ENCODE measurements at places on chromosomes 11 and 22.

GRCh38 chr22:21587803-21588611 lies 20.5 kb downstream of the UBE2L3 start:
- DNase-seq, result peak; percentile 38

DNA sequence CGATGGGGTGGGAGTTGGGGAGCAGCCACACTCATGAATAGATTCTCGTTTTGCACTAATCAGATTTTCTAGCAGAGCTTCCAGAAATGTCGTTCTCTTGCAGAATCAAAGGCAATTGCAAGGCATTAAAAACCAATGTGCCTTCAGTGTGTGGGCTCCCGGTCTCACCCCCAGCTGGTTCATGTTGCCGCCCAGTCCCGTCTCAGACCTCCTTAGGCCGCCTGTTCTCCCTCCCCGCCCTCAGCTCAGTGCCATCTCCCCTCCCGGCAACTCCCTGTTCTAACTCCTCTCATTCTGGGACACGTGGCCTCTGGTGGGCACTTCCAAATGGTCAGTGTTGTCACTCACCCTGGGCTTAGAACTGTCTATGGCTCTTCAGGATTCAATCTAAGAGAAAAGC lies 42.5 kb upstream of the SMIM38 start:
- no peak for DNase-seq

DNA sequence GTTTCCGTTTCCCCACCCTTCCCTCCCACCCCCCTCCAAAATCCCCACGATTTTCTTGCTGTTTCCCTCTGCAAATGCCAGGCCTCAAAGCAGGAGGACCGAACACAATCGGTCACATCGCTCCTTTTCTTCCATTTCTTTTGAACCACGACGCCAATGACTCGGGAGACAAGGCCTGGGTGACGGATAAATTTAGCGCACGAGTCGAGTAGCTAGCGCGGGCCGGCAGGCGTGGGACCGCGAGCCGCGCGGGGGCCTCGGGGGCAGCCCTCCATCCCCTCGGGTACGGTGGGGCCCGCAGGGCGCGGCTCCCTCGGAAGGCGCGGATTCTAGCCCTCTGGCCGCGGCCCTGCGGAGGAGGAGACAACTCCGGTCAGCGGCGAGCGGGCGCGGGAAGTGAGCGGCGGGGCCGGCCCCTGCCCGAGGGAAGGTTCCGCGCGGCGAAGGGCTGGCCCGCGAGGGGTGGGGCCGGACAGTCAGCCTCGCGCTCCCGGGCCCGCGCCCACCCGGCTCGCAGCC lies 414 bp downstream of the JOSD1 start:
- DNase-seq, result no peak

DNA sequence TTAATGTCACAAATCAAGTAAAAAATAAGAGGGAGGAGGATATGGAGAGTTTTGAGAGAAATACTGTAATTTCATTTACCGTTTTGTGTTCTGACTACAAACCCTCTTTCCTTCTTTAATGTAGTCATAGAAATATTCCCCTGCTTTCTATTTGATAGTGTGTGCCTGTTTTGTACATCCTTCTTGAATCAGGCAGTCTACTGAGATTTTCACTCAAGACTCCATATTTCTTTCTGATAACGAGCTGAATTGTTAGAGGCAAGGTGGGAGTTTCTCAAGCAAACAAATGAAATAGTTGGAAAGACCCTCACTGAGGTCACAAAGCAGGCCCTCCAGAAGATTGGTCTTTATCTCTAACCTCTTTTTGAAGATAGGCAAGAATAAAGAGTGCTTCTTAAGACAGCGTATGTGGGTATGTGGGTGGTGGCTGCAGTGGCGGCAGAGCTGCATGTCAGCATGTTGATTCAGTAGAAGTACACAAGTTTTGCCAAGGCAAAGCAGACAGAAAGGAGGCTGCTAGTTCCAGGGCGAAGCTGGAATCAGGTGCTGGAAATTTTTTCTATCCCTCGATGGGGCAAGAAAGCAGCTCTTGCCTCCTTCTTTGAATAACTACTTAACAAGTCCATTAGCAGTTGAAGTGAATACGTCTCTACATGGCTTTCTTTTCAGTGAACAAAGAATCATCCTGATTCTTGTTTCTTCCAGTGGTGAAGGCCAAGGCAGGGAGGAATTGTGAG lies 164.2 kb downstream of the FAM76B start:
- no peak for DNase-seq

DNA sequence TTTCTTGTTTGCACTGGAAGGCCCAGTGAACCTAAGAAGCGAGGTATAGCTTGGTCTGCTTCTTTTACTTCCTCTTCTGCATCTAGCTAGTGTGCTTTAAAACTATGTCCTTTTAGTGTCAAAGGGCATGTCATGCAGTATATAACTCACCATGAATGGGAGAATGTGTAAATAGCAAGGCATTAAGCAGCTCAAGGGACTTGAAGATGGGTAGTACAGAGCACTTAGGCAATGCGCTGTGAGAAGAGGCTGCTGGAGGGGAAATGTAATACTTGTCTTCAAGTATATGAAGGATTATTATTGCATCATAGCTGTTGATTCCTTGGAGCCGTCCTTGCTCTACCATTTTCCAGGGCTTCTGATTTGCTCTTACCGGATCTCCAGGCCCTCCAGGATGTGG lies 7.6 kb downstream of the MAML2 start:
- DNase-seq, result no peak

- no peak for DNase-seq
Measured at GRCh38 chr22:21030621-21031544, 1.5 kb downstream of the SLC7A4 start.

DNA sequence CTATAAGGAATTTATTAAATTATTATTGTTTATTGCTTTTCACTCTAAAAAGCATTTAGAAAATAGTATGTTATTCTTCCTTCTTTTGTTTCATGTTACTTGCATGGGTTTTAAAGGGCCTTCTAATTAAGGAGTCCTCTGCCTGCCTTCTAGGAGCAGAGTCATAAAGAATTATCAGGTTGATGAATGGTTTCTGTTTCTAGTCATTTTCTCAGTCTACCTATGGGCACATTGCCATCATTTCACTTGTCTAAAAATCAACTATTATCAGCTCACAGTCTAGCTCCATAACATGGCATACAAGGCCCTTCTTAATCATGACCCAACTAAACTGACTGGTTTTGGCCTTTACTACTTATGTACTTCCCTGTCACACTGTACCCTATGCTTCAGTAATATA lies 16.2 kb downstream of the DYNC2H1 start:
- DNase-seq, result no peak

- DNase-seq, result no peak
Measured at GRCh38 chr22:39646398-39647063, 76.0 kb downstream of the CACNA1I start.

GRCh38 chr11:32055861-32056260 lies 35.0 kb upstream of the RCN1 start:
- no peak for DNase-seq

DNA sequence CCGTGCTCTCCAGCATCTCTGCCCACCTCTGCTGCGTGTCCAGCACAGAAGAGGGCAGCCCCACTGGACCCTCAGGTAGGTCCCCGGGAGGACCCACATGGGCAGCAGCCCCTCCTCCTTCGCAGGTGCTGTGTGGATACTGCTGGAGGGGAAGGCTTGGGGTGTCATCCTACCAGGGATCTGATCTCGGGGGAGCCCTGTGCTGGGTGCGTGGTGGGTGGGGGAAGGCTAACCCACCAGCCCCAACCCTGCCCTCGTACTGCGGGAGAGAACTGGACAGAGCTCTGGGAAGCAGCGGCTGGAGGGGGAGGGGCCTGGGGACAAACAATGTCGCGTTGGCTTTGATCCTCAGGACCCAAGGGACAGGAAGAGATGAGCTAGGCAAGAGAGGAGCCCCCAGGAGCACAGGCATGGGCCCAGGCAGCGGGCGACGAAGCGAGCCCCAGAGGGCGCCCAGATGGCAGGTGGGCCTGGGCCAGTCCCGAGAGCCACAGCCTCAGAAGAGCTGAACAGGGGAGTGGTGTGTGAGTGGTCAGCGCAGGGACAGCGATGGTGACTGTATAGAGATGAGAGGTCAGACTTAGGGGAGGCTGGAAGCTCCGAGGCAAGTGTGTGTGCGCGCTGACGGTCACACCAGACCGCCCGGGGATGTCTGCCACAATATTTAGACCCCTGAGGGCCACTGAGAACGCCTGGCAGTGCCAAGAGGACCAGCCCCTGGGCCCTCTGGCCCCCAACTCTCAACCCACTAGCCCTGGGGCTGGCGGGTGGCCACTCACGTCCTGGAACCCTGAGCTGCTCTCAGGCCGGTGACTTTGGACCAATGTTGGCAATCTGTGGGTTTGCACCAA lies 1.4 kb upstream of the PIM3 start:
- no peak for DNase-seq

GRCh38 chr11:47394322-47395222 lies 13.8 kb upstream of the SLC39A13 start:
- DNase-seq, result no peak

DNA sequence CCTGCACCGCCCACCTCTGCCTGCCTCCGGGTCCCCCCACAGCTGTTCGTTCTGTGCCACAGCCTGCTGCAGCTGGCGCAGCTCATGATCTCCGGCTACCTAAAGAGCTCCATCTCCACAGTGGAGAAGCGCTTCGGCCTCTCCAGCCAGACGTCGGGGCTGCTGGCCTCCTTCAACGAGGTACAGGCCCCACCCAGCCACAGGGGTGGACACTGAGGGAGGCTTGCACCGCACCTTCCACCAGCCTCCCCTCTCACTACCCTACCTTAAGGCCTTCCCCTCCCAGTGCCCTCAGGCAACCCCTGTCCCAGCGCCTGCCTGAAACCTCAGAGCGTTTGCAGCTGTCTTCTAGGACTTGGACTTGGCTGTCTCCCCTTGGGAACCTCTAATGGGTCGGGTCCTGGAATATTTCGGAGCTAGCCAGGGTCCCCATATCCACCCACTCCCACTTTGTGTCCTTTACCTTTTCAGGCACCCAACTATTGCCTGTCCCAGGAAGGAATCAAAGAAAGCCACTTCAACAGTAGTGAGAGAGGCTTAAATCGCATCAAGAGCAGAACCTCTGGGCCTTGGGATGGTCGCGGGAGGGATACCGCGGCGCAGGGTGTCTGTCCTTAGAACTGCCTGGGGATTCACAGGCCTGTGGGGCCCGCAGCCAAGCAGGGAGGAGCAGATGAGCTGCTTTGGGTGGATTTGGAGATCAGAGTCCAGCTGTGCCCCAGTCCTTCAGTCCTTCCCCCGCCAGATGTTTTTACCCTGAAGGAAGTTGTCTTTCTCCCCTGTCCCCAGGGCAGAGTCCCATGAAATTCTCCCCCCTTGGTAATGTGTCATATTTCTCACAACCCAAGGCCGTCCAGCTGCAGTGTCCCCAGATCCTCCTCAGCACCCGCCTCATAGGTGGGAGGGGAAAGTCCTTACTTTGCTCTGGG lies 13.3 kb downstream of the SLCO2B1 start:
- DNase-seq, result no peak

- no peak for DNase-seq
Measured at GRCh38 chr11:2120359-2121100, 18.7 kb downstream of the IGF2 start.
